Anterior cingulate cortex (tissue), 58 donors: ENCODE measurements at places on chromosomes 13 and 19.

DNA sequence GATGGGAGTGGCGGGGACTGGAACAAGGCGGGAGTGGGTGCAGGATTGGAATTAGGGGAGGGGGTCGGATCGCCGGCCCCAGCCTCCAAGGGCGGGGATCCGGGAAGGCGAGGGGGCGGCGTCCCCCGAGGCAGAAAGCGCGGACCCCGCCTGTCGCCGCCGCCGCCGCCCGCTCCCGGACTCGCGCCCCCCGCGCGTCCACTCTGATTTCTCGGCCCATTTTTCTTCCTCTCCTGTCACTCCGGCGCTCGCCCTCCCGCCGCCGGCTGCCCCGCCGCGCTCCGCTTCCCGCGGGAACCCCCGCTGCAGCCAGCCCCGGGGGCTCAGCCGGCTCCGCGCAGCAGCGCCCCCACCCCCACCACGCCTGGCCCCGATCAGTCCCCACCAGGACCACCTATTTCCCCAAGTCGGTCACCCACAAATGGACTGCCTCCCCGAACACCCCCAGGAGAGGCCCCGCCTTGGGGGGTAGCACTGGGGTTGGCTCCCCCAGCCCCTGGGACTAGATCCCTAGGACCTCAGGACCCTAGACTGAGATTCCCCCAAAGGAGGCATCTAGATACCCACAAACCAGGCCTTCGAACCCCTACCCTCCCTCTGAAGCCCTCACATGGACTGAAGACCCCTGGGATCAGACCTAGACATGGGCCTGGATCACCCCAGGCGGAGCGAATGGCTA, 12.6 kb upstream of the ERFL start:
- no peak for DNase-seq

GRCh38 chr13:86907156-86907555, 764.0 kb upstream of the SLITRK5 start:
- DNase-seq = no peak

DNA sequence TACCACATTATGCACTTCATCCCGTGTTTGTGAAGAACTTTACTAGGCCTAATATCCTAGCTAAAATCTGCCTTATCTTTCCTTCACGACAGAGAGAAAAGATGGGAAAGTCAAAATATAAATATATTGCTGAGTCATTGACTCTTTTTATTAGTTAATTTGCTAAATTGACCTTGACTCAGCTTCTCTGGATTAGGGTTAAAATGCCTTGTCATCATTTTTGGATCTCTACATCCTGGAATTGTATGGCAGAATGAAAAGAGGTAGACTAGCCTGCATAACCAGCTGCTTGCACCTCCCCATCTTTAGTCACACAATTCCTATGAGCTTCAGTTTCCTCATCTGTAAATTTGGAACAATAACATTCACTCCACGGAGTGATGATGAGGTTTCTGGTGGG, 280.3 kb downstream of the DCT start:
- no peak for DNase-seq

DNA sequence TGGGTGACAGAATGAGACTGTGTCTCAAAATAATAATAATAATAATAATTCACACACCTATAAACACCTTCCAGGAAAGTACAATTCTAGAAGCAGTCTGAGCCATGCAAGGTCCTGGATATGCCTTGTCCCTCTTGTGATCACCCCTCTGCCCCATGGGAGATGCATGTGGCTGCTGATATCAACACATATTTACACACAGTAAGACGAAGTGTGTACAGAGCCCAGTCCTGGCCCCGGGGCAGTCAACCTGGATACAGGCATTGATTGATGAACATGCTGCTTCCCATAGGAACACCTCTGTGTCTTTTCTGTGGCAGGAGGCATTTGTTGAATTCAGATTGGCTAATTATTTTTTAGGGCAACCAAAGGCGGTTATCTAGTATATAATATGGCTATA, 3.2 kb downstream of the SULT2A1 start:
- no peak for DNase-seq

DNA sequence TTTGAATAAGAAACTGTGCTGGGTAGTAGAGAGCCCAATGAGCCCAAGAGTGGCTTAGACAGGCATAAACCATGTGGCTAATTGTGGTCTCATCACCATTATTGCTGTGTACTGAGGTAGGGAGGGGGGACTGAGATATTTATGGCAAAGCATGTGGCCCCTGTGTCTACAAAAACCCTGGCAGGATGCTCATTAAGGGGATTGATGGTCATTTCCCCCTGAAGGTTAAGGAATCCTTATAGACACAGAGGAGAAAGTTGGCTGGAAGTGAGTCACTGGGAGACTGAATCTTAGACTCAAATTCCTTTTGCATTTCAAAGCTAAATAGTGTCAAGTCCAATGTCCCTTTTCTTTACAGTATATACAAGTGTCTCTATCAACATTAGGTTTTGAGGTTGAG, 9.8 kb upstream of the DACT3 start:
- DNase-seq = no peak

DNA sequence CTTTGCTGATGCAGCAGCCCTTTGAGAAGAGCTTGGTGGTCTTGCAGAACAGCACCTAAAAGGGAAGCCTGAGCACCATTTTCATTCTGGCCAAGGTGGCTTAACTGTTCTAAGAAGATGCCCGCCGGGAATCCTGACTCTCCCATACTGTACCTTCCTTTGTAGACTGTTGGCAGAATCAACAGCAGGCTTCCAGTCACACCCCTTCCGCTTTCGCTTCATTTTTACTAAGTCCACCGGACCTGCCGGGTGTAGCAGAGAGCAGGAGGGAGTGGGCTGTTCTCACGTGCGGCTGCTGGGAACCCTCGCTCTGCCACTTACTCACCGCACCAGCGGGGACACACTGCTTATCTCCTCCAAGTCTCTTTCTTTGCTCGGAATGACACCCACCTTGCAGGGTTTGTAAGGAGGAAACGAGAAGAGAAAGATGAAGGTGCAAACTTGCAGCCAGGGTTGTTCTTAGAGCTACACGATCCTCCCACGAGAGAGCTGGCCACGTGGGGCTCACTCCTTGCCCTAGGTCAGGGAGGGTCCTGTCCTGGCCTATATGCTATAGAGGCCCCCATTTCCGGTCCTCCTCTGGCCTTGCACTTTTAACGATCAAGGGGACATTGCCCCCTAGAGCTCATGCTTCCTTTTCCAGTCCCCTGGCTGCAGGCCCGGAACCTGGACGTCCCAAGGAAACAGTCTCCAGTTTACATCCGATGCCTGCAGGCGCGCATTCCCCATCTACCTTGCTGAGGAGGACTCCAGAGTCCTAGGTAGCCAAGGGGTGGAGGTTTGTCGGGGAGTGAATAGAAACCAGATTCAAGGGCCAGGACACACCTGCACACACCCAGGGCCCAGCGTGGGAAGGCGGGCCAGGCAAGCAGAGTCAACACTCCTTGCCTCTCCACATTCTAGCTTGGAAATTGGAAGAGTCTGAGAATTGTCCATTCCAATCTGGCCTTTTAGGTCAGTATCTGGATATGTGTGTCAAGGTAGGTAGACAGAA, 453.6 kb downstream of the IRS2 start:
- no peak for DNase-seq

DNA sequence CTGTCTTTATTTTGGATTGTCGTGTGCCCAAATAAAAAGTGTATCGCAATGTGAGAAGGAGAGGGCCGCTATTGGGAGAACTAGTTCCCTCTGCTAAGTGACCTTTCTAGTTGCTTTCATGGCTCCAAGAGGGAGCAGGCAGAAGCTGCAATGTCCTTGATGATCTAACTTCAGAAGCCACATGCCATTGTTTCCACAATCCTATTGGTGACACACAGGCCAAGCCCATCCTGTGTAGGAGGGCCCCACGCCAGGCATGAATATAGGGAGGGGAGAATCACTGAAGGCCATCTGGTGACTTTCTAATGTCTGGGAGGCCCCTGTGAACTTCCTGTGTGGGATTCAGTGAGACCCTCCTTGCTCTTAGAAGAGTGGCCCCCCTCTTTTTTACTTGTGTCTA, 47.8 kb upstream of the KPNA3 start:
- DNase-seq = no peak

DNA sequence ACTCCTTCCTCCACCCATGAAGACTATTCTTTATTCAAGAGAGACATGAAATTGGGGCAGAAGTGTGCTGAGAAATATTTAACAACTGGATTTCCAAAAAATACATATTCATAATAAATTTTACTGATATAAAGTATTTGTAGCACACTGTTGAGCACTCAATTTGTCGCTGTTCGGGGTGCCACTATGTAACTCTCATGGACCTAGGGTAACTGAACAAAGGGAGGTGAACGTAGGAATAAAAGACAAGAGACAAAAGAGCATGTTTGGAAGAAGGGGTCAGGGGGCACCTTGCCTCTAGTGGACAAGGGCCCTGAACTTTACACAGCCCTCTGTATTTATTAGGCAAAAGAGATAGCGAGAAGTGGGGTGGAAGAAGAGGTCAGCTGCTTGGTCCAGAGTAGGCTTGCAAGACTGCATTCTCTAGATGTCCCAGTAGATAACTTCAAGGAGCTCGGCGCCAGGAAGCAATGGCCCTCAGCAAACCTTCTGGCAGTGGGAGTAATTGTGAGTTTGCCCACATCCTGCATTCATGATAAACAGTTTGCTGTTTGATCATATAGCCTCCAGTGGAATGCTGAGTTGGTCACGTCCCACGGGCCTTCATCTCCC, 4.5 kb upstream of the ZNF175 start:
- DNase-seq = no peak

DNA sequence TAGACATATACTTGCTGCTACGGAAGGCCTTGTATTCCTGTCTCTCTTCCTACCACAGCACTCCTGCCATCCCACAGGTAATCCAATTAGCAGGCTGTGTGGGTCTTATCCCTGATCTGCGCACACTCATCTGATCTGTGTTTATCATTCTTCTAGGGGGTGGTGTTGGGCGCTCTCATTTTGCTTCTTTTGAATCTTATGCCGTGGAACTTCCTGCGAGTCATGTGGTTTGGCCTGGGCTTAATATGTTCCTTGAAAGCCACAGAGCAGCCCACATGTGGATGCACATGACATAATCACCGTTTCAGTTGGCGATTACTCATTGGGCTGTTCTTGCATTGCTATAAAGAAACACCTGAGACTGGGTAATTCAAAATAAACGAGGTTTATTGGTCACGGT, 7.5 kb downstream of the RASA3 start:
- no peak for DNase-seq

GRCh38 chr13:105906746-105907145, 628.7 kb downstream of the EFNB2 start:
- no peak for DNase-seq

DNA sequence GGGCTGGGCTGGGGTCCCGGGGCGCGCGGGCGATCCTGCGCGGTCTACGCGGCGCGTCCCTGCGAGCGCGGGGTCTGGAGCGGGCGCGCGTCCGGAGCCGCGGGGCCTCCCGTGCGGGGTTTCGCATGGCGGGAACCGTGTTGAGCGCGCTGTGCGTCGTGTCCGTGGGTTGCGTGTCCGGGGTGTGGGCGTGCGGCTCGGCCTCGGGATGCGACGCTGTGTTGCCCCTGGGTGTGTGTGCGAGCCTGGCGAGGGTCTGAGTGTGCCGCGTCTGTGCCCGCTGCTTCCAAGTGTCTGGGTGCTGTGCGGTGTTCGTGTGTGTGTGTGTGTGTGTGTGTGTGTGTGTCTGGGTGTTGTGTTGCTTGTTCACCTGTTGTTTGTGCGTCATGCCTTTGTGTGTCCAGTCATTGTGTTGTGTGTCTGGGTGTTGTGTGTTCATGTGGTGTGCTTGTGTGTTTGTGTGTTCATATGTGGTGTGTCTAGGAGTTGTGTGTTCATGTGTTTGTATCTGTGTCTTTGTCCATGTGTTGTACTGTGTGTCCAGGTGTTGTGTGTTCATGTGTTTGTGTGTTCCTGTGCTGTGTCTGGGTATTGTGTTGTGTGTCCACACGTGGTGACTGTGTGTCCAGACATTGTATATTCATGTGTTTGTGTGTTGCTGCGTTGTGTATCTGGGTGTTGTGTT, 552 bp downstream of the PLK5 start:
- no peak for DNase-seq

GRCh38 chr13:51770160-51770559, 33.8 kb downstream of the DHRS12 start:
- DNase-seq = no peak

DNA sequence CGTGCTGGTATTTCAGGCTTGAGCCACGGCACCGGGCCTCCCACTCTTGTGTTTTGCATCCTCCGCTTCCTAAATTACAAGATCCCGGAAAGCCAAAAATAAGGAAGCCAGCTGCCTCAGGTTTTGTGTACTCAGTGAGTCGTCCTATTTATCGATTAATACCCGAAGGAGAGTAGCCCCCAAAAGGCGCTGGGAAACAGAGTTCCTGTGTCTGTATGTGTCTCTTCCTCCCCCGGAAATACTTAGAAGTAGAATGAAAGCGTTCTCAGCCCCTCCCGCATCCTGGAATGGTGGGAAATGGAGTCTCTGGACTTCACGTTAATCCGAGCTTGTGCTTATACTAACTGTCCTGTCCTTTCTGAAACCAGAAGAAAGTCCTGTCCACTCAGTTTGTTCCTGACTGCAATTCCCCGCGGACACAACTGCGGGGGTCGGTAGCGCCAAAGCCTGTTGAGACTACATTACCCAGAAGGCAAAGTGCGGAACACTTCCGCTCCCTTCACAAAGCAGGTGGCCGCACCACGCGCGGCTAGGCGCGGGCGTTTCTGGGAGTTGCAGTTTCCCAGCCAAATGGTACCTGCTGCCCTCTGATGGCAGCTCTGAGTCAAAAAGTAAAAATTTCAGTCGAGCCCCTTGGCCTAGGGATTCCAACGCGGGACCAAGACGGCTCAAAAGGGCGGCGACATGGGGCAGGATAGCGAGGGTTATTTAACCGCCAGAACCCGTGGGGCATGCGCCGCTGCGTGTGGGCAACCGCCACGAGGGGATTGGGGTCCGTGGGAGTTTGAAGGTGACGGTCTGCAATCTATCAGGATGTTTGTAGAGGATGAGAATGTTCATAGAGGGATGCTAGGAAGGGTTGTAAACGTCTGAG, 2.2 kb upstream of the GSK3A start:
- DNase-seq = peak; percentile 90

DNA sequence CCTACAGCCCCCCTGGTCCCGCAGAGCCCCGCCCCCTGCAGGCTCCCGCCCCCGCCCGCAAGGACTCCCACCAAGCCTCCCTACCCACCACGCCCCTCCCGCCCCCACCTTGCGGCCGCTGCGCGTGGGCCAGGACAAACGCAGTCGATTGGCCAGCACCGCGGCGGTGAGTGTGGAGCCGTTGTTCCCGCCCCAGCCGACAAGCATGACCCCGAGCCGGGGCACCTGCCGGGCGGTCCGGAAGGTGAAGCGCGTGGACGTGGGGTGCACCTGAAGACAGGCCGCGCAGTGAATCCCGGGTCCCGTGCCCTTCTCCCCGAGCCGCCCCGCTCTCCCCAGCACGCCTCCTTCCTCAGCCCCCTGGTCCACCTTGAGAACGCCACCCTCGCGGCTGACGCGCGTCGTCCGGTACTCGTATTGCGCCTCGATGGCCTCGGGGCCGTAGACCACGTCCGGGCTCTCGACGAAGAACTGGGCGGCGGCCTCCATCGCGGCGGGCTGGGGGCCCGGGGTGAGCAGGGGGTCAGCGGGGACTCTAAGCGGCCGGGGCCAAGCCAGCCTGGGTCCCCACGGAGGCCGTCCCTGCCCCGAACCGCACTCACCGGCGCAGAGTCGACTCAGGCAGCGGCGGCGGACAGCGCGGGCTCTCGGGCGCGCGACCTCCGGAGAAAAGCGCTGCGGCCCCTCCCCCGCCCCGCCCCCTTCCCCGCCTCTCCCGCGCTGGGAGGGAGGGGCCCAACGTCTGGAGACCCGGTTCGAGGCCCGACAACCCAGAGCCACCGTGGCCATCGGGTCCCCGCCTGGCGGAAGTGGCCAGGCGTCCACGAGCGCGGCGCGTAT, at the start of gene ISYNA1:
Gene ISYNA1 (minus strand): TSS at position 643 of the 840 bp plus-strand sequence. CDS start 154 bp downstream, at position 489.
- DNase-seq = no peak
